Lower lobe of right lung (tissue), 2 donors: ENCODE measurements at places on chromosomes 2 and 18. TPM values are rescaled to one million over a fixed set of nuclear protein-coding genes. Genes with fewer than 3 reads are reported as not detected.

- DNase-seq, result no peak
Observed at GRCh38 chr2:69143748-69144360, 130.9 kb downstream of the ANTXR1 start.

GRCh38 chr2:168939061-168939460 lies 38.0 kb downstream of the G6PC2 start:
- no peak for DNase-seq

DNA sequence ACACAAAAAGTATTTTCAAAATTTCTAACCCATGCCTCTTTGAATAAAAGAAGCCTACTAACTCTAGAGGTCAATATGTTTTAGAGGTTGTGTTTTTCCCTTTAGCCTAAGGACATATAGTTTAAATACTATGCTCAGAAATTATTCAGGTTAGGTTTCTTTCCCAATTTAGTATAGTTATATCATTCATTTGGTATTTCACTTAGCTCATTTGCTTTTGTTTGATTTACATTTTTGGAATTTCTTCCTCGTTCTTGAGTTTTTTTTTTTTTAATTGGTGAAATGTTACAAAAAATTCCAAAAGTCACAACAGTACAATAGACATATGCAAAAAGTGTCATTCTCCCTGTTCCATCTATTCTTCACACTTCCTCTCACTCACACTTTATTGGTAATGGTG lies 371.3 kb upstream of the TNP1 start:
- no peak for DNase-seq

- DNase-seq, result no peak
Observed at GRCh38 chr2:151916632-151917031, 88.4 kb upstream of the ARL5A start.

Gene CEBPZ
- total RNA-seq, result 45.3 TPM

GRCh38 chr2:210442878-210443277 lies 33.7 kb downstream of the LANCL1 start:
- no peak for DNase-seq

Gene C2orf78
- not detected for total RNA-seq

DNA sequence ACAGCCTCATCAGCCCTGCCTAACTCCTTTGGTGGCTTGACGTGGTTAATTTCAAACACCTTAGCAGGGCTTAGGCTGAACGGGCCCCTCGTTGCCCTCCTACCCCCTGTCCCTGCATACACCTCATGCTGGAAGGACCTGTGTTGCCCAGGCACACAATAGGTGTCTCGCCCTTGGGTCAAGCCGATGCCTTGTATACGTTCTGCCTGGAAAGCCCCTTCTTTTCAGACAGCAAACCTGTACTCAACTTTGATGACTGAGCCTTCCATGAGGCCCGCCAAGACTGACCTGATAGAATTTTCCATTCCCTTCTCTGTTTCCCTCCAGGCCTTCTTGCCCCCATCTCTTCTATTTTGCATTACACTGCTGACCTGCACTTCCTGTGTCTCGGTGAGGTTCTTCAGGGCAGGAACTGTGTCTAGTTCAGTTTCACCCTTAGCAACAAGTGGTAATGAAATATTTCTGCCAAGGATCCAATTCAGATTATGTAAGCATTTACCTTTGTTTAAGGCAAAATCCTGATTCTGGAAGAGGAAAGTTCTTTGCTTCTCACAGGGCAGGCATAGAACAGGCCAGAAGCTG lies 7.9 kb downstream of the GREB1 start:
- DNase-seq, result no peak

Gene IL1R2
- total RNA-seq, result 23.3 TPM

DNA sequence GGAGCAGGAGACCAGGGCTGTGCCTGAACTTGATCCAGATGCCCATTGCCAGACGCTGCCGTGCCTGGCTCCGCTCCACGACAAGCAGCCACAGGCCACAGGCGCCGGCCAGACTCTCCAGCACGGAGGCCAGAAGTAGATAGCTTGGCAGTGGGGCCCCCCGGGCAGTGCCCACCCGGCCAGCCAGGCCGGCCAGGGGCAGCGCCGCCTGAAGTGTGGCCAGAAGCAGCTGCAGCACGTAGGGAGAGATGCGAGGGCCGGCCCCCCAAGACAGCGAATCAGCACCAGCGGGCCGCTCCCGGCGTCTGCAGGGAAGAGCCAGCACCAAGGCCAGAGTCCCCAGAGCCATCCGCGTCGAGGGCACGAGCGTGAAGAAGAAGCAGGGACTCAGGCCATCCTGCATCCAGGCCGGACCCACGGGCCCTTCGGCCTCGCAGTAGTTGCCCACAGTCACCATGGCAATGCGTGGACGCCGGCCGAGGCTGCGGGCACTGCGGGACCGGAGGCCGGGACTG lies 484 bp downstream of the ABCB6 start:
- peak; percentile 75 for DNase-seq

- no peak for DNase-seq
Observed at GRCh38 chr2:114238910-114239559, 203.4 kb upstream of the DPP10 start.

- DNase-seq, result no peak
Observed at GRCh38 chr2:168234407-168235085, 12.8 kb downstream of the STK39 start.

DNA sequence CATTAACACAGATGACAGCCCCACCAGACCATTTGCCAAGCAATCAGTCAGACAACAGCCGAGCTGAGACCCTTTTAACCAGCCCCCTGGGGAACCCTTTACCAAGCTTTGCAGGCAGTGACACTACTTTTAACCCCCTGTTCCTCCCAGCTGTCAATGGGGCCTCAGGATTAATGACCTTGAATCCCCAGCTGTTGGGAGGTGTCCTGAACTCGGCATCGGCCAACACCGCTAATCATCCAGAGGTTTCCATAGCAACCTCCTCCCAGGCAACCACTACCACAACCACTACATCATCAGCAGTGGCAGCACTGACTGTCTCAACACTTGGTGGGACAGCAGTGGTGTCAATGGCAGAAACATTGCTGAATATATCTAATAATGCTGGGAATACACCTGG lies 160.9 kb upstream of the EPC2 start:
- DNase-seq, result no peak

DNA sequence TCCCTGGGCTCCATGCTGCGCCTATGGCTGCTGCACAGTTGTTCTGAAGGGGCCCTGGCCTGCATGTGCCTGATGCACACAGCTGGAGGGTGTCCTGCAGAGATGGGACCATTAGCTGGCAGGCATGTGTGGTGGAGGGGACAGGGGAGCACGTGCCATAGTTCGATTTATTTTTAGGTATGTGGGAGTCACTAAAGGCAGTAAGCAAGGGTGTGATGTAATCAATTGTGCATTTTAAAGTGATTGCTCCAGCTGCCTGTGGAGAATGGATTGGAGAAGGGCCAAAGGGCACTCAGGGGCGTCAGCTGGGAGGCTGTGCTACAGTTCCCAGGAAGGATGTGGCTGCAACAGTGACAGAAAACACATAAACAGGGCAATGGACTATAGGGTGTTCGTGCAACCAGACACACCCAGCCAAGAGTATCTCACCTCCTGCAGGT lies 205.1 kb downstream of the ARL4C start:
- DNase-seq, result no peak

GRCh38 chr2:186755066-186755465 lies 61.2 kb downstream of the FAM171B start:
- no peak for DNase-seq
